PC-9 (cell line): ENCODE measurements at places on chromosomes 13 and 19.
A peak's percentile ranks its signal among the peaks of the same experiment; 100 is the strongest.

DNA sequence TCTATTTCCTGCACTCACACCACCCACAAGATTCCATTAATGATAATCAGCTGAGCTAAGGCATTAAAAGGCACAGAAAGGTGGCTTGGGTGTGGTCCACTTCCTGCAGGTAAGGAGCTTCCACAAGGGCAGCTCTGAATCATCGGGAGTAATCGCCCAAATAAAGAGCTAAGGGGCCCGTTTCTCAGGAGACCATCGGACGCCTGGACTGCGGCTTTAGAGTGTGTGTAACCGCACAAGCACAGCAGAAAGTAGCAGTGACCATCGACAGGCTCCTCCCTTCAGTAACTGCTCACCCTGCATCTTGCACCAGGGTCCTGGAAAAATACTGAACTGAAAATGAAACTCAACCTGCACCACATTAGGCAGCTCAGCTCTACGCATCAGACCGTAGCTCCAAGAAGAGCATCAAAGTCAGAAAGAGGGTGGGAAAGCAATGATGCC lies 6.0 kb downstream of the STK24 start:
- peak; percentile 68 for DNase-seq

- no peak for DNase-seq
These were observed 769.6 kb downstream of the UQCRFS1 start for GRCh38 chr19:28443361-28443760.

GRCh38 chr13:24265453-24265852 lies 43.9 kb upstream of the C1QTNF9 start:
- no peak for DNase-seq

DNA sequence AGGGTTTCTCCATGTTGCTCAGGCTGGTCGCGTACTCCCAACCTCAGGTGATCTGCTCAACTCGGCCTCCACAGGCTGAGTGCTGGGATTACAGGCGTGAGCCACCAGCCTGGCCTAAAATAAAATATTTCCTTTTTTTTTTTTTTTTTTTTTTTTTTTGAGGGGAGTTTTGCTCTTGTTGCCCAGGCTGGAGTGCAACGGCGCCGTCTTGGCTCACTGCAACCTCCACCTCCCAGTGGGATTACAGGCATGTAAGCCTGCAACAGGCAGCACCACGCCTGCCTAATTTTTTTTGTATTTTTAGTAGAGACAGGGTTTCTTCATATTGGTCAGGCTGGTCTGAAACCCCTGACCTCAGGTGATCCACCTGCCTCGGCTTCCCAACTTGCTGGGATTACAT lies 4.9 kb downstream of the ZNF506 start:
- DNase-seq, result no peak

DNA sequence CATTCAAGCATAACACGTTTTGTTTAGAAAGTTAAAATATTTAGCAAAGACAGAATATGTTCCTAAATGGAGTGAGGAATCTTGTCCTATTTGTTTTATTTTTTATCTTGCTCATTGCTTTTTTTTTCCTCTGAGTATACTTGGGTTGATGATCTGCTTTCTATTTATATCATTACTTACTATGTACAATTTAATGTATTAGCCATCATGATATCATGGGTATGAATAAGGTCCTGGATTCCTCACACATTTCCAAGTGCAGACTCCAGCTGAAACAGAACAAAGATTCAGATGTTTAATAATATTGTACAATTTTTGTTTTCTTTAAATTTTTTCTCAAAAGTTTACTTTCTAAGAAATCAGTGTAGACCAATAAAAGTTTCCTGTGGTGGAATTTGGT lies 388.2 kb downstream of the GPC6 start:
- DNase-seq, result no peak

- no peak for DNase-seq
These were observed 249.9 kb upstream of the GPC6 start for GRCh38 chr13:92976657-92977056.

- no peak for DNase-seq
These were observed 1.5 kb upstream of the SLC27A5 start for GRCh38 chr19:58513213-58513693.

DNA sequence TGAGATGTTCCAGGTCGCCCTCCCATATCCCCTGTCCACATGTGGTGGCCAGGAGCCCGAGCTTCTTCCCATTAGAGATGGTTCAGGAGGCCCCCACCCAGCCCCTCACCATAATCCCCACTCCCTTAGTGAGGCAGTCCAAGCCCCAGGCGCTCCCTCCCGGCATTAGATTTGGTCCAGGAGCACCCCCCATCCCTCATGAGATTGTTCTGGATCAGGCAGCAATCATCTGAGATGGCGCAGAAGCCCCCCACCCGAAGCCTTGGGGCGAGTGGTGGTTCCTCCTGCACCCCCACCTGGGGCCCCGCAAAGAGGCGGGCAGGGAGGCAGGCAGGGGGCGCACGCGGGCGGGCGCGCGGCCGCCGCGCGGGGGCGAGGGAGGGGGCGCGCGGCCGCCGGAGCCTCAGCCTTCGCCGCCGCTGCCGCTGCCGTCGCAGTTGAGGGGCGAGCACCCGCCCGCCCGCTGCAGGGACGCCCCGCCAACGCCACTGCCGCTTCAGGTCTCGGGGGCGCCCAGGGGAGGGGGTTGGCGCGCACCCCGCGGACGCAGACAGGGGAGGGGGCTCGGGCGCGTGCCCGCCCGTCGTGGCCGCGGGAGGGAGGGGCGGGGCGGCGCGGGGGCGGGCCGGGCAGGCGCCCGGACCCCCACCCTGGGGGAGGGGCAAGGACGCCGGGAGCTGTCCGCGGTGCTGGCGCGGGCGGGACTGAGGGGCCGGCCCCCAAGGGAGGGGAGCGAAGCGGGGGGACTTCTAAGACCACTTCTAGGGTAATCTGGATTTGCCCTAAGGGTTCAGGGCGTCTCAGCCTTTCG lies 46.4 kb upstream of the SHKBP1 start:
- DNase-seq, result no peak

GRCh38 chr13:114230117-114230516 lies 4.6 kb upstream of the CDC16 start:
- no peak for DNase-seq

DNA sequence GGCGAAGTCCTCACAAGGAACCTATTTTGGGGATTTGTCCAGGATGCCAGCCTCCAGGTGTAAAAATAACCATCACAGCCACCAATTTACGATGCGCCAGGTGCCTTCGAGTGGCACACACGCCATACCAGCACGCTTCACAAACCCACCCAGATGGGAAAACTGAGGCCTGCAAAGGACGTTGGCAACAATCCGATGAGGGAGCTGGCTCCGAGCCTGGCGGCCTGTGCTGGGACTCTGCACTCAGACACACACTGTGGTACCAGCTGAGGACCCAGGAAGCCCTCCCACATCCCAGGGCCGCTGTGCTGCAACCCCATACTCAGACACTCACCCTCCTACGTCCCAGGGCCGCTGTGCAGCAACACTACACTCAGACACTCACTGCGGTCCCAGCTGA lies 65.0 kb upstream of the C13orf46 start:
- DNase-seq, result no peak

GRCh38 chr13:42474954-42475353 lies 99.0 kb upstream of the TNFSF11 start:
- DNase-seq, result no peak
